ENCODE measurements at places on chromosomes 7 and 10. TPM values are rescaled to one million over a fixed set of nuclear protein-coding genes. Genes with fewer than 3 reads are reported as not detected.

DNA sequence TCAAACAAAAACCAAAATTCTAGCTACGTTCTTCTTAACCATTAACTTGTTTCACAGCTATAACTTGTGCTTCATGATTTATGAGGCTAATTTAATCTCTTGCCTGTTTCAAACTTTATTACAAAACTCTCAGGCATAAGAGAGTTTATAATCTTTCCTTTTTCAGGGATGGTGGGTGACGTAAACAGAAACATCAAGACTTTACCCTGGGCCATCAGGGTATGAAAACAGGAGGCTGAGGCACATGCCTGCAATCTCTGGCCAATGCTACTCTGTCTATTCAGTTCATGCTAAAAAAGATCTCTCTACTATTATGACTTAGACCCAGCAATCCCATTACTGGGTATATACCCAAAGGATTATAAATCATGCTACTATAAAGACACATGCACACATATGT is 55.9 kb upstream of the VWC2 start:
- no peak for DNase-seq

- DNase-seq, result no peak
These were observed 23.6 kb upstream of the VPS41 start for GRCh38 chr7:38932509-38933168.

DNA sequence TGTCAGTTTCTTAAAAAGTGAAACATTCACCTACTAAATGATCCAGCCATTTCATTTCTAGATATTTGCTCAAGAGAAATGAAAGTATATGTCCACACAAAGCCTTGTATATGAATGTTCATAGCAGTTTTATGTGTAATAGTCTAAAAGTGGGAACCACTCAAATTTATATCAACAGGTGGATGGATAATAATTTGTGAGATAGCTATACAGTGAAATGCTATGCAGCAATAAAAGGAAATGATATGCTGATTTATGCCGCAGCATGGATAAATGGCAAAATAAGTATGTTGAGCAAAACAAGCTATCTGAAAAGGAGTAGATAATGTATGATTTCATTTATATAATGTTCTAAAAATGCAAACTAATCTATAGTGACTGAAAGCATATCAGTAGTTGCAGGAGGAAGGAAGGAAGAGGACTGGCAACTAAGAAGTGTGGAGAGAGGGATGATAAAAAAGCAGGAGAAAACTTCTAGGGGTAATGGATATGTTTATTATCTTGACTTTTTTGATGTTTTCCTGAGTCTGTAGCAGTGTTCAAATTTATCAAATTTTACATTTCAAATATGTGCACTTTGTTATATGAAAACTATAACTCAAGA is 80.6 kb downstream of the ABCB5 start:
- DNase-seq, result no peak

GRCh38 chr7:81869670-81870069 is 99.8 kb upstream of the HGF start:
- no peak for DNase-seq

DNA sequence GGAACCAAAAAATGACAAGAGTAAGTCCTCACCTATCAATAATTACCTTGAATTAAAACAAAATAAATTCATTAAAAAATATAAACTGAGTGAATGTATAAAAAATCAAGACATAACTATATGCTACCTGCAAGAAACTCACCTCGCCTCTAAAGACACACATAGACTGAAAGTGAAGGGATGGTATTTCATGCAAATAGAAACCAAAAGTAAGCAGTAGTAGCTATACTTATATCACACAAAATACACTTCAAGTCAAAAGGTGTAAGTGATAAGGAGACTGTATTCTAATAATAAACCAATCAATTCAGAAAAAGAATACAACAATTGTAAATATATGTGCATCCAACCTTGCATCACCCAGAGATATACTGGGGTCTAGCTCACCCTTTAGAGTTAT is 332.6 kb downstream of the SH2D4B start:
- no peak for DNase-seq

GRCh38 chr7:11297126-11297625 is 323.5 kb downstream of the PHF14 start:
- no peak for DNase-seq

DNA sequence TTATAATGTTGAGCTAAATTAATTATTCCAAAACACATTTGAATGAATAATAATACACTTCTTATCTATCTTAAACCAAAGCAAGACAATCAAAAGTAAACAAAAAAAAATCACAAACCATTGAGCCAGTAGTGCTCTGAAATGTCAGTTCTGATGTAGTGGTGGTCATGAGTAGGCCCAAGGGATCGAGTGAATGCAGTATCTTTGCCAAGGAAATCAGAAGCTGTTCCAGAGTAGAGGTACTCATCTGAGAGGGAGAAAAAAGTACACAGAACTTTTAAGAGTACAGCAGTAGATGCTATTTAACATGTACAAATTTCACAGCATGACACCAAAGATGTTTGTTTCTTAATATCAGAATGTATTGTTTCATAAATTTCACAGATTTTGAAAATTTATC is 121.5 kb downstream of the SEMA3D start:
- no peak for DNase-seq

GRCh38 chr7:94295850-94296249 is 98.8 kb upstream of the COL1A2 start:
- DNase-seq, result peak; percentile 45

DNA sequence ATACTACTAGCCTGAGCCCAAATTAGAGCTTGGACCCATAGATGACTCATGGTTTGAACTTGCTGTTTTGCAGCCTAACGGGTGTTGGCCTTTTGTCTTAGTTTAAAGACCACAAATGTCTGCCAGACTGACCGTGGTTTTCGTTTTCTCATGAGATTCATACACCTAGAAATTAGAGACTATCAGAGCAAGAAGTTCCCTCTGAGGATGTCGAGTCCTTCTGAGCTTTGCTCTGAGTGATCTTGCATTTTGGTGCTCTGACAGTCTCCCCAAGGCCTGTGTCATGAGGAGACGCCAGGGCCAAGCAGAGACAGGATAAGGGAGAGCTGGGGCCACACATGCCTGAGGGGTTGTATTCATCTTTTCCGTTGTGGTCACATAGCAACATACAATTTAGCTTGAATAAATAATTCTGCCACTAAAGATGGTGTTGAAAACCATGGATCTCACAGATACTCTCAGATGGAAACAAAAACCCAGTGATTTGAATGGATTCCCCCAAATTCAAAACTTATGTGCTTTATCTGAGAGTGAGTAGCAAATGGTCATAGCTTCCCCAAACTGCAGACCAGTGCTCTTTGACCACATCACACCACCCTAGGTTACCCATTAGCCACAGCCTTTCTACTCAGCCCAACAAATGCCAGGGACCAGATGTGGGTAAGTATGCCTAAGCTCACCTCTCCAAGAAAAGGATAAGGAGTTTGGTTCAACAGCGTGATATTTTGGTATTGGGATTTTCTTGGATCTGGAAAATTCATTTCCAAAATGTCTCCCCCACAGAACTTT is 762.0 kb upstream of the IGFBP3 start:
- no peak for DNase-seq

DNA sequence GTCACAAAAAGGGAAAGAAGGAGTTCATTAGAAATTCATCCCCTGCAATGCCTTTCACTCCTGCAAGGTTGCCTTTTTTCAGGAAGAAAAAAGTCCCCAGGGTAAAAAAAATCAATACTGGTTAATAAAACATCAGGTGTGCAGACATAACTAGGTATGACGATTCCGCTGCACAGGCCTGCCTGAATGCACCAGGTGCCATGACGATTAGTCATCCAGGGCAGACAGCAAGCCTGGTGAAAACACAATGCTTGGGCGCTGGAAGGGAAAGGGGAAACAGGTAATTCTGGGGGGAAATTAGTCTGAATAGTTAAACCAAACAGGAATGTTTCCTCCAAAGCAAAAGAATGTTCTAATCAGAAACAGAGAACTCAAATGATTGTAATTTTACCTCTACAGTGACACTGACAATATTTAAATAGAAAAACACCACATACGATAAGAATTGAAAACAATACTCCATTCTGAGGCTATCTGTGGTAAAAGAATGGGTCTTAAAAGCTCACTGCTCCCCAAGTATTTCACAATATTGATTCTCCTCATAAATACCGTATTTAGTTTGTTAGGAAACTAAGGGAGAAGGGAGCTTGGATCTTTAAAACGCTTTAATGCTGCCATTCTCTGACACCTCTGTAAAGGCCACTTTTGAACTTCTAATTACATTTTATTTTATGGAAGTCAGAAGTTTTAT is 45.2 kb downstream of the VPS41 start:
- no peak for DNase-seq

- DNase-seq, result no peak
These were observed 73.2 kb downstream of the DNAJB6 start for GRCh38 chr7:157409753-157410727.

The RELN gene
- 9.7 TPM for polyA plus RNA-seq

The VWA2 gene
- 2.0 TPM for polyA plus RNA-seq

The RET gene
- polyA plus RNA-seq, result 24.3 TPM

The PNLIPRP2 gene
- not detected for polyA plus RNA-seq

The WASL gene
- polyA plus RNA-seq, result 78.6 TPM

All from left renal cortex interstitium (tissue), 4 donors.